ENCODE measurements at places on chromosomes 6 and 20.

DNA sequence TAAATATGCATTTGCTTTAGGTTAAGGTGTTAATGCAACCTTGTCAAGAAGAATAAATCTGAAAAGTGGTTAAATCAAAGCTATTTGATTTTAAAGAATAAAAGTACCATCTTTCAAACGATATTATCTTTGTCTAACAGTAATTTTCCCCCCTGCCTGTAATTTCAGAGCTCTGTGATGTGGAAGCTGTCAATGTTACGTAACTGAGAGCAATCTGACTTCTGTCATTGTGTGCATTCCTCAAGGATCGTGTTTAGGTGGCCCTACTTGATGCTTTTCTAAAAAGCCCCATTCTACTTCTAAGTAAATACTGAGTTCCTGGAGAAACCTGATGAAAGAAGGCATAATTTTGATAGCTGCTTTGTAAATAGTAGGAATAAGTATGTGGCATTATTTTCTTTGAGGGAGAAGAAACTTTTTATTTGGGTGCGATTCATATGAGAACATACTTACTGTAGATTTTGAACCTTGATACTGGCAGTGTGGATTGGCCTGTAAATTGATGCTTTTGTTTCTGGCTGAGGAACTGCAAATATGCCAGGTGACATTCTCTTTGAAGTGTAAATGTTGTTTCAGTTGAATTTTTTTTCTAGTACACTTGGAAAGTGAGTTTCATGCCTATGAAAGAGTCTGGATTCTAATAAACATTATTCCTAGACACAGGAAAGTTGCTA, 529.6 kb upstream of the FLRT3 start:
- DNase-seq, result no peak

DNA sequence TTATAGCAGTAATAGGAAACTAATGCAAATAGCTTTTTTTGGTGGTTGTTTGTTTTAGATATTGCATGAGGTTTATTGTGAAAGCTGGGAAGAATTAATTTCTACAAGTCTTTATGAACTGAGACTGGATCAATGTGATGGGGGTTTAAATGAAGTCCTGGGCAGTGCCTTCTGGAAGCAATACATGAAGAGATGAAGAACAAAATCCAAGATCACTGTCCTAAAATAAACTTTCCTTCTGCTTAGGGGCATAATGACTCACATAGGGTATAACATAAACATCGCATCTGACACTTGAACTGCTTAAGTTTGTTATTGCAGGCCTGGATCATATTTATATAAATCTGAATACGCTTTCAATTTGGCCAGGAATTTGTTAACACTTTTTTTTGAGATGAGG, 20.9 kb upstream of the SHLD1 start:
- no peak for DNase-seq

GRCh38 chr6:25449774-25450173, 170.6 kb downstream of the CARMIL1 start:
- DNase-seq, result no peak

DNA sequence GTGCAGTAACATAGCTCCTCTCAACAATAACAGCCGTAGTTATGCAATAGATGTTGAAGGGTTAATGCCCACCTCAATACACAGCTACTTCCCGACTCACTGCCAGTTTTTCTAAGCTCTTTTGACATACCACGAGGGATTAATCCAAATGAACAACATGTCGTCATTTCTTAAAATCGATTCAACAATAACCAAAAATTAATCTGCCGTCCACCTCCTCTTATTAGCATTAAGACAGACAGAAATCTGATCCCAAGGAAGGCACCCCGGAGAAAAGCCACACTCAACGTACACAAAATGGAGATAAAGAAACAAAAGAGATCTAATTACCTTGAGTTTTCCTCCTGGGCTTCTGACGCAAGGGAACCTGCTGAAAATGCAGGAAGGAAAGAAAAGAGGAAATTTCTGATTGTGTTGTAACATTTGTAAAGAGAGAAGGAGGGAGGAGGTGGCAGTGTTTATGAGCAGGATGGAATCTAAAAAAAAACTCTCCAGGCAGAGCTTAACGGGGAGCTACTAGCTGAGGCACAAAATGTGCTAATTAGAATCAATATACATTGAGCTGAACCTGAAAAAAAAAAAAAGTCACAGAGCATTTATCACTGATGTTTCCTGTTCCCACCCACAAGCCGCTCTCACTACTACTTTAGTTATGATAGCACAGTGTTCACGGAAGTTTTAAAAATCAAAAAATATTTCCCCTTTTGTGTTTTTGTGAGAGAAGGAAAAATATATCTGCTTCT, 109.3 kb downstream of the IPCEF1 start:
- DNase-seq, result peak; percentile 59

GRCh38 chr20:63291811-63292210, 1.2 kb upstream of the COL20A1 start:
- DNase-seq, result no peak

- DNase-seq, result peak; percentile 38
Measured at GRCh38 chr20:44780226-44780625, 30.1 kb downstream of the RIMS4 start.

DNA sequence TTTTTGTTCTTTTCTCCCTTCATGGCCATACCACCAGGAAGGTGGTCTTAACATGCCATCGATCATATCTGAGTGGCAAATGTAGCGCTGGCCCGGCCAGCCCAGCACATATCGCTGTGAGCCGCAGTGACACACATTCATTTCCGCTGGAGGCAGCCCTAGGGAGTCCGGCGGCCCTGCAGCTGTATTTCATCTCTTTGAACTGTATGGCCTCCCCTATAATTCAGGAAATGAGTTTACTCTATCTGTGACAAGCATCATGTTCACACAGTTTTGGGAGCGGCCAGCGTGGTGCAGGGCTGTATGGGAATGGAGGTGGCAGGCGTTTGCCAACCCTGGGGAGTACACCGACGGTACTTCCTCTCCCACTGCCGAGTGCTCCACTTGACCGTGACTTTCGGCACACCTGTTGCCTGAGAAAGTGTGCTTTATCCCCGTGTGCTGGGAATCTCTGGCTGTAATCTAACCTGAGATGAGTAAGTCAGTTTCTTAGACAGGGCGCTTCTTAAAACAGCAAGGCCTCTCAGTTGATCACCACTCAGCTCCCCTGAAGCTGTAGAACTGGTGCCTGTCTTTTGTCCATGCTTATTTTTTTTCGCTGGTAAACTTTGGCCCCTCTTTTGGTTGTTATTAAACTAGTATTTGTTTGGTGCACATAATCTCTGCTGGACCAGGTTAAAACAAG, 257.1 kb upstream of the TAB2 start:
- no peak for DNase-seq

DNA sequence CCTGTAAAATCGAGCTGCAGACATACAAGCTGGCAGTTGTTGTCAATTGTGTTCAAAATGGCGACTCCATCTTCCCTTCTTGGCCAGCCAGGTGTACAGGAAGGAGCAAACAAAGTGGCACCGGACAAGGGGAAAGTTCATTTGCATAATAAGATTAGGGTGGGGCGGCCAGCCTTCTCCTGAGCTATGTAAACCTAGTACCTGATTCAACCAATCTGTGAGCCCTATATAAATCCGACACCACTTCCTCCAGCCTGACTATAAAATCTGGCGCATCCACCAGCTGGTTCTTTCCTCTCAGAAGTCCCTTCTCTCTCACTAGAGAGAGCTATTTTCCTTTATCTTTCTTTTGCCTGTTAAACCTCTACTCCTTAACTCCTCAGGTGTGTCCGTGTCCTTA, 8.1 kb upstream of the HBS1L start:
- DNase-seq, result no peak

DNA sequence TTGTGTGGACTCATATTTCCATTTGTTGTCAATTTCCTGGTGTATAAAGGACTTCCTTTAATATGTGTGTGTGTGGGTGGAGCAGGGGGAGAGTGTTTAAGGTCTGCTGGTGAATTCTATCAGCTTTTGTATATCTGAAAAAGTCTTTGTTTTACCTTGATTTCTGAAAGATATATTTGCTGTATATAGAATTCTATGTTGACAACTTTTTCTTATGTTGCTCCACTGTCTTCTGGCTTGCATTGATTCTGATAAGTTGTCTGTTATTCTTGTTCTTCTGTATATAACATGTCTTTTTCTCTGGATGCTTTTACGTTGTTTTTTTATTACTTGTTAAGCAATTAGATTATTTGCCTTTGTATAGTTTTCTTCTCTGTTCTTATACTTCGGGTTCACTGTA, 90.0 kb upstream of the CEP162 start:
- DNase-seq, result no peak

GRCh38 chr20:8394308-8394945, 262.4 kb downstream of the PLCB1 start:
- DNase-seq, result no peak

DNA sequence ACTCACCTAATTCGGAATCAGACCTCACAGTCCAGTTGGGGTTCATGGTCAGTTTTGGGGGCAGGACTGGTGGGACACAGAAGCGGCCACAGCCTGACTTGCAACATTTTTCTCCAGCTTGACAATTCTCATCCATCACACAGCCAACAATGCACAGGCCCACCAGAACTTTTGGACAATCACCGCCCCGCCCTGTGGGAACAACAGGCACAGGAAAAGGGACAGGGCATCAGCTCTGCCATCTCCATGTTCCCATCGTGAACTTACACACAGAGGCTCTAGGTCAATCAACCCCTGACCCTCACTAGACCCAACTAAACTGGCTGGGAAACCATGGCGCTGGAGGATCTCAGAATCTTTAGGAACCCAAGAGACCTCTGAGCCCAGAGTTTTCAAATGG, 16.3 kb downstream of the WFDC3 start:
- no peak for DNase-seq

DNA sequence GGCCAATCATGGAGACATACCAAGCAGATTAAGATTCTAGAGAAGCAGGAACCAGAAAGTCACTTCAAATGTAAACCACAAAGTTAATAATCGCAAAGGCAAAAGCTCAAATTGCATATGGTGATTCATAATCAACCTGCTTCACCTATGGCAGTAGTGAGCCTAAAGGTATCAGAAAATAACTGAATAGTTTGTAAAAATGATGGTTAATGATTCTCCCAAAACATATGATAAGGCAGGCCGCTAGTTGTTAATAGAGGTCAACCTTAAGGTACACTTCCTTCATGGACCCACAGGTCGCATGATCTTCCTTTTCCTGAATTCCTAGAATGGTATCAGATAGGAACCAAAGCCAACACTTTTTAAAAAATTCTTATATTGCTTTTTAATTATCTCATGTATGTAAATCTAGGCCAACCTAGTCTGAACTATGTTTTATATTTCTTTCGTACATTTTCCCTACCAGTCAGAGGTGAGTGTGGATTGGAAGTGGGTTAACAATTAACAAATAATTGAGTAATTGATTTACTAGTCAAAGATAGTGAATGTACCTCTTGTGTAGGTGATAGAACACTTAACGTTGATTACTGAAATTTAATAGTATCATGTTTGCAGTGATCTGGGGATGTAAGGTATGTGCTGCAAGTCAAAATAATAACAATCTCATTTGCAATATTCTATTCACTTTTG, 16.4 kb downstream of the TAAR2 start:
- DNase-seq, result no peak

DNA sequence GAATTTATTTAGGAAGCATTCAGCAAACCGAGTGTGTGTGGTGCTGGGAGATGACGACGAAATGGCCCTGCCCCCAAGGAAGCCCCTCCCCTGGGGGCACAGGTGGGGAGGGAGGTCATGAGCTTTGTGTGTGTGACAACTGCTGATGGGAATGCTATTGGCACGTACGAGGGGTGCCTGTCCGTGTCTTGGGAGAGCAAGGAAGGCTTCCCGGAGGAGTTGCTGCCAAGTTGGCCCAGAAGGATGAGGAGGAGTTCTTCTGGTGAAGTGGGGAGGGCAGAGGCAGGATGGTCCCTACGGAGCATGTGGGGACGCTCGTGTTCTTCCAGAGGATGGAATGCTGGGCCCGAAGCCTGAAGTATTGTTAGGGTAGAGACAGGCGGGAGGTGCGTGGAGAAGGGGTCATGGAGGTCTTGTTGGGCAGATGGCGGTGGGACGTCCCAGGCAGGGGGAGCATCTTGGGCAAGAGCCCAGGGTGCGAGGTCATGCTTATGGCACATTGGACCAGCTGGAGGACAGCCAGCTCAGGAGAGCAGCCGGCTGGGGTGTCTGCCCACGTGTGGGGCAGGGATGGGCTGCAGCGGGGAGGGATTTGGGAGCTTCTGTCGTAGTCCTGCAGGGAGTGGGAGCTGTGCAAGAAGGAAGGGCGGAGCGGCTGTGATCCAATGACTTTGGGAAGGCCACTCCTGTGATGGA, 46.1 kb downstream of the SYNJ2 start:
- DNase-seq, result no peak
